ENCODE measurements at places on chromosomes 16 and 17.

DNA sequence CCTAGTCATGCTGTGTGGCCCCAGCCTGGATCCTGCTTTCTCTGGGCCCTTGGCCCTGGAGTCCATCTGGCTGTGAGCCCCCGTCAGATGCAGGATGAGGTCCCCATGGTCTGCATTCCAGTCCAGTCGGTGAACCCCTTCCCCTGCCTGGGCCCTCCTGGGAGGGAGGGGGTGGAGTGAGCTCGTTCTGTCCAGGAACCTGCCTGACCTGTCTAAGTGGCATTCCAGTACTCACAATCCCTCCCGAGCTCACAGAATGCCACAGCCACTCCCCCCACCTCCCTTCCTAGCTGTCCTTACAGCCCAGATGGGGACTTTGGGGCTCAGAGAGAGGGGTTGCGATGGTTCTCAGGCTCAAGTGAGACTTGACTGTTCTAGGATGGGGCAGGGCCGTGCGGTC, 15.5 kb downstream of the SPNS2 start:
- DNase-seq = no peak

GRCh38 chr16:29141586-29142324, 156.9 kb downstream of the LAT start:
- no peak for DNase-seq

DNA sequence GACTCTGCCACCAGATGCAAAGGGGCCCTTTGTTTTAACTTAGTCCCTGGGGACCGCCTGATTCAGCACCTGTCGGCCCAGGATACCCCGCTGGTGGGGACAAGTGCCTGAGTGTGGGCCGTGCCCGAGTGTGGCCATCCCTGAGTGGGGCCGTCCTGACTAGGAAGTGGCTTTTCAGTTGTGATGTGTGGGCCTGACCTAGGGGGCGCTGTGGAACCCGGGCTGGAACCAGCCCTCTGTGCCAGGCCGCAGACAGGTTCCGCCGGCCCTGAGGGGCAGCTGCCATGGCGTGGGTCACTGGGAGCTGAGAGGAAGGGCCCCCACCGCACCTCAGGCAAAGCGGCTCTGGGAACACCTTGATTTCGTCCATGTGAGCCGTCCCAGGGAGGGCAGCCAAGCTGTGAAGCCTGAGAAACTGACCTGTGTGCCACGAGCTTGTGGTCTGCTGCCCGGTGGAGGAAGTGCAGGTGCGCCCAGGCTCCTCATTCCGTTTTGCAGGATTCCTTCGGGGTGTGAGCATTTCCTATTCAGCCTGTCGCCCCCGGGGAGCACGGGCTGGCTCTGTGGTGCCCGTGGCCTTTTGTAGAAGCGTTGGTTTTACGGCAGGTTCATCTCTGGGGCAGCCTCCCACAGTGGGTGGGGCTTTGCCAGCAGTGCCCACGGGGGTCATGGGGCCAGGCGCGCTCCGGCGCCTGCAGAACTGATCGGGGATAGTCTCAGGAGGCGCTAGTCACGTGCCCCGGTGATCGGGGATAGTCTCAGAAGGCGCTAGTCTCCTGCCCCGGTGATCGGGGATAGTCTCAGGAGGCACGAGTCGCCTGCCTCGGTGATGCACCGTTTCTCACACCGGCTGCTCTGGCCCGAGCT, 5.3 kb downstream of the RPL13 start:
- DNase-seq = peak; percentile 56

- no peak for DNase-seq
These were observed 44.2 kb downstream of the RPTOR start for GRCh38 chr17:80588702-80589383.

GRCh38 chr17:57733085-57733484, 12.0 kb downstream of the CCDC182 start:
- no peak for DNase-seq

DNA sequence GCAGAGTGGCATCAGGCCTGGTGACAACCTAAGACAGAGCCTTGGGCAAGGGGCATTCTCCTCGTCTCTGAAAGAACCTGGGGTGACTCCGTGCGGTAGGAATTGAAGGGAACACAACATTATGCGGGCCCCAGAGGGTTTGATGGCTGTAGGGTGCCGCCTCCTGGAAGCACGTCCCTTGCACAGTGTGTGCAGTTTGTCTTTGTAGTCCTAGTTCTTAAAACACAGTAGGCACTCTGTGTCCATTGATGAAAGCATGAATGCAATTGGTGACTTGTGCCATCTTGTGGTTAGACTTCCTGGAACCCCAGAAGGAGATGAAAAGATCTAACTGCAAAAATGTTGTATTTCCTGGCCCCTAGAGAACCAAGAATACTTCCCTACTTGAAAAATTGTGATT, 279.8 kb downstream of the UTP18 start:
- DNase-seq = no peak

DNA sequence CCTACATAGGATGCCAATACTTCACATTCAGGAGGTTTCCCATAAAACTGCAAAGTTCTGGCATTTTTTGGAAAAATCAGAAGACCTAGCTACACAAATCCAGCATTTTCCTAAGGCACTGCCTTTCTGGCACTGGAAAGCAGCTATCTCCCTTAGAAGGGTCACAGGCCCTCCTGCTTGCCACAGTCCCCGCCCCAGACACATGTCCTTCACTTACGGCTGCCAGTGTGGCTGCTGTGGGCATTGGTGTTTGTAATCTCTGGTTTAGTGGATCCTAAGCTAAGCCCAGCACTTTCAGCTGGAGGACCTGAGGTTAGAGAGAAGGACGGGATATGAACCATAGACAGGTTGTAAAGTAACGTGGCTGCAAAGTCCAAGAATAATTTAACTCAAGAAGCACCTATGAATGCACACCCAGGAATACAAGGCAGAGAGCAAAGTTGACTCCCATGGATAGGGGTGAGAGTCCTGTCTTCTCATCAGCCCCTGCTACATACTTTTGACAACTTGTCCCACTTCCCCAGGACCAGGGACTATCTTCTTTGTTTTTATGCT, 100.0 kb downstream of the XYLT1 start:
- DNase-seq = no peak

DNA sequence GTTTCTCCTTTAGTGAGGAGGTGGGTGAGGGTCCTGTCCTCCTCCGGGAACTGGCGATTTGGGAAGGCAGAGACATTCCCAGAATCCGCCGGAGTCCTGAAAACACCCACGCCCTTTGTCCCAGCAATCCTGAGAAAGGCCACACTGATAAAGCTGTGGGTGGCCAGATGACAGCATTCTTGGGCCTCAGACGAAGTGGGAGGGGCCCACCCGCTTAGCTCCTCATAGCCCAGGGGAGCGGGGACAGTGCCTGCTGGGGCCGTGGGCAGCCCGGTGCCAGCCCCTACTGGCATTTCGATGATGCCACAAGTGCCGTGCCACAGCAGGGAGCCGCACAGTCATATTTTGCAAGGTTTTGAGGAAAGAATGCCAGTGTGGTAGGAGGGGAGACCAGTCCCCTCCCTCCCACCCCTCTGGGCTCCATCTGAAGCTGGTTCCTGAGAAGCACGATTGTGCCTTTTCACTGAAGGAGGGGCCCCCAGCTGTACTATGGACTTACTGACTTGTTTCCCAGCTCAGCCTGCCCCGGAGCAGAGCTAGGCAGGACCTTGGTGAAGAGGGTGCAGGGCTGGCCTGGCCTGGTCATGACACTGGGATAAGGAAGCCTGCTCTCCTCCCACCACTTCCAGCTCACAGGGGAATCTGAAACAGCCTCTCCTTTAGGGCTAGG, 20.9 kb upstream of the MPRIP start:
- no peak for DNase-seq

GRCh38 chr16:74224828-74225612, 71.6 kb upstream of the PSMD7 start:
- DNase-seq = no peak

DNA sequence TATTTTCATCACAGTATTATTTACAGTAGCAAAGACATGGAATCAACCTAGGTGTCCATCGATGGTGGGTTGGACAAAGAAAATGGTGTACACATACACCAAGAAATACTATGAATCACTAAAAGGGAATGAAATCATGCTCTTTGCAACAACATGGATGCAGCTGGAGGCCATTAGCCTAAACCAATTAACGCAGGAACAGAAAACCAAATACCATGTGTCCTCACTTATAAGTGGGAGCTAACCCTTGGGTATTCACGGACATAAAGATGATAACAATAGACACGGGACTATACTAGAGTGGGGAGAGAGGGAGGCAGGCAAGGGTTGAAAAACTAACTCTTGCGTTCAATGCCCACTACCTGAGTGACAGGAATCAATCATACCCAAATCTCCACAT, 41.0 kb downstream of the MRPS23 start:
- no peak for DNase-seq

- DNase-seq = no peak
These were observed 270.1 kb upstream of the TNRC6C start for GRCh38 chr17:77688369-77688768.

- no peak for DNase-seq
These were observed 122.0 kb downstream of the COPRS start for GRCh38 chr17:31736855-31737625.
